ENCODE measurements at places on chromosomes 6 and 20.

DNA sequence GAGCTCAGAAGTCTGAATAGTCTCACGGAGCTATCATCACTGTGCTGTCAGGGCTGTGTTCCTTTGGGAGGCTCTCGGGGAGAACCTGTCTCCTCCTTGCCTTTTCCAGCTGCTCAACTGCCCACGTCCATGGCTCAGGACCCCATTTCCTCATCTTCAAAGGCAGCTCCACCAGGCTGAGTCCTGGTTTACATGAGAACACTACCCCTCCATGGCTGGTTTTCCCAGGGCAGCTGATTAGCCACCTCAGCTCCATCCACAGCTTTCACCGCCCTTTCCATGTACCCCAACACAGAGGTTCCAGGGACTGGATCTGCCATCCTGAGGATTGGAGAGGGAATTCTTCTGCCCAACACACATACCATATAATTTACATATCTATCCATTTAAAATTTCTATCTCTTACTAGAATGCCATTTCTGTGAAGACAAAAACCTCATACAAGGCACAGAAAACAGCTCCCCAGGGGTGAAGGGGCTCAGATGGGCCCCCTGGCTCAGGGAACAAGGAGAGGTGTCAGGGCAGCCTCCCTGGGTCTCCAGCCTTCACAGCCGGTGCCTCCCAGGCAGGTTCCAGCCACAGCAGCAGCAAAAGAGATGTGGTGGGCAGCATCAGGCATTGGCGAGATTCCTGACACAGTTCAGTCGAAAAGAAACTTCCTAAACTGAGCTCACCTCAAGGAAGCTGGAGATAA is 2.2 kb upstream of the RAET1E start:
- no peak for DNase-seq

DNA sequence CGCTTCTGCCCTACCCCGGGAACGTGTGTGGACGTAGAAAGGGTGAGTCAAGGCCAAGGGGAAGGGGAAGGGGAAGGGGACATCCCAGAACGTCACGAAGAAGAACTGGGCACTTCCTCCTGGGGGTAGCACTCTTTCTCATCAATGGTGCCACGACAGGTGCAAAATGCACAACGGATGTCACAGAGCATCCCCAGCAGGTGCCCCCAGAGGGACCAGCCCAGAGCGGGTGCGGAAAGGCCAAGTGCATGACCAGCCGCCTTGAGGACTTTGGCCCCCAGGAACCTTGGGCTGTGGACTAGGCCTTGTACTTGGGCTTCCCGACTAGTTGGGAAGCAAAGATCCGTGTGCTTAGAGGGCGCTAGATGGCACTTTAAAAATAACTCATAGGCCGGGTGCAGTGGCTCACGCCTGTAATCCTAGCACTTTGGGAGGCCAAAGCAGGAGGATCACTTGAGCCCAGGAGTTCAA is 12.1 kb upstream of the SRC start:
- DNase-seq: no peak

DNA sequence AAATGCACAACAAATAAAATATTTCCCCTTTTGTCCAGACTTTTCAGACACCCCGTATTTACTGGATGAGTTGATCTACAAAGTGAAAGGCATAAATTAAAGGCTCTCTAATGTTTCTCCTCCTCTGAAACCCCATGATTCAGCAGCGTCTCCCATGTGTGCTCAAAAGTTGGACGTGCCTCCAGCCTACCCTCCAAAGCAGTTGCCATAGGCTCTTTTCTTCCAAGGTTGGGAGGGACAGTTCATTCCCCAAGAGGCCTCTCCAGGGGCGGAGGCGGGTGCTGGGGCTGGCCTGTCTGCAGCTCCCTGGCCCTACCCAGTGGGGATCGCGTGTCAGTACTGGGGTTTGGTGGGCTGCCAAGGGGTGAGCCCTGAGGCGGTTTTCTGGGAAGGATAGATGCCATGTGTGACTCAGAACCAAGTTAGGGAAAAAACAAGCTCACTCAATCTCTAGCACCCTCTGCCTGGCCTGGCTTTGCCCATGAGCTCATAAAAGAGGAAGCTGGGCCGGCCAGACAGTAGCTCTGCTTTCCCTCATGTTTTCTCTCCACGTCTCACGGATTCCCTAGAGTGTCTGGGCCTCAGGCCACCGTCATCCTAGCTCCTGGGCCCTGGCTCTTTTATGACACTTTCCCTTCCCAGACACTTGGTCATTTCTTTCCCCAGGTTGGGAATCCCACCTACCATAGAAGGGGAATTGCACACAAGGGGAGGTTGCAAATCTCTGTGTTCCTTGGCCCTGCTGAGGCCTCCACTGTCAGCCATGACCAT is 8.0 kb upstream of the IER3 start:
- peak; percentile 99 for DNase-seq

- peak; percentile 40 for DNase-seq
Observed at GRCh38 chr20:2524709-2525506, 11.5 kb upstream of the TMC2 start.

DNA sequence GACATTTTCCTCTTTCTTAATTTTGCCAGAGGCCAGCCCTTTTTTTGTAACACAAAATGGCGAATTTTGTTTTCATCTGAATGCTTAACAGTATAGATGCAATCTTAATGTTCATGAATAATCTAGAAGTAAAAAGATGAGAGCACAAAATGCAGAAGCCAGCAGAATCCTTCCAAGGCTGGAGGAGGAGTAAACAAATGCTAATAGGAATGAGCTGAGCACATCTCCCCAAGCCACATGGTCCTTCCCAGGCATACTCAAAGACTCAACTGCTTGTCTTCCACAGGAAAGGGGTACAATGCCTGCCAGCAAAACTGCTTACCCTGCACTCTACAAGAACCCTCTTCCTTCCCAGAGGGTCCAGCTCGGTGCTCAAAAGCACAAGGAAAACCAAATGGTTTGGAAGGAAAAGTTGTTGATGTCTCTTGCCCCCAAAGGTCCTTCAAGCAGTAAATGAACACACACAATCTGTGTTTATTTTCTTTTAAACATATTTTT is 155.1 kb downstream of the MOXD1 start:
- no peak for DNase-seq

DNA sequence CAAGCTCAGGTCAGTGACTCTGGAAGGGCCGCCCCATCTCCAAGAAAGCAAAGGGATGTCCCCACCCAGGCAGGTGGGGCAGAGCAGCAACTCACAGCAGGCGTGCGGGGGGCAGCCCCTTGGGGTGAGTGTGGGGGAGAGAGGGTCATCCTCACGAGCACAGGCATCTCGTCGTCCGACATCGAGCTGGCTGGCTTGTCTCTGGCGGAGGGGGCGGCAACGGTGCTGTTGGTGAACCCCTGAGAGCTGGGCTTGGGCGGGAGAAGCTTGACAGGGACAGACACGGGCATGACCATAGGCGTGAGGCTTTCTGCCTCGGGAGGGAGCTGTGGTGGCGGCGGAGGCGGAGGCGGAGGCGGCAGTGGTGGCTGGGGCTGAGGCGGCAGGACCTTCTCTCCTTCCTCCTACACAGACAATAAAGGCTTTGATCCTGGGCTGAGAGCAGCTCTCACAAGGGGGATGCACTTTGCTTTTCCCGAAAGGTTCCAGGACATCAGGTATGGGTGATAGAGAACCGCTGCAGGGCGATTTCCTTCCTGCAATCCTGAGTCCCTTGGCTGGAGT is 45.6 kb upstream of the MRPS10 start:
- DNase-seq: no peak

GRCh38 chr20:31972471-31973021 is 4.6 kb downstream of the XKR7 start:
- DNase-seq: no peak

DNA sequence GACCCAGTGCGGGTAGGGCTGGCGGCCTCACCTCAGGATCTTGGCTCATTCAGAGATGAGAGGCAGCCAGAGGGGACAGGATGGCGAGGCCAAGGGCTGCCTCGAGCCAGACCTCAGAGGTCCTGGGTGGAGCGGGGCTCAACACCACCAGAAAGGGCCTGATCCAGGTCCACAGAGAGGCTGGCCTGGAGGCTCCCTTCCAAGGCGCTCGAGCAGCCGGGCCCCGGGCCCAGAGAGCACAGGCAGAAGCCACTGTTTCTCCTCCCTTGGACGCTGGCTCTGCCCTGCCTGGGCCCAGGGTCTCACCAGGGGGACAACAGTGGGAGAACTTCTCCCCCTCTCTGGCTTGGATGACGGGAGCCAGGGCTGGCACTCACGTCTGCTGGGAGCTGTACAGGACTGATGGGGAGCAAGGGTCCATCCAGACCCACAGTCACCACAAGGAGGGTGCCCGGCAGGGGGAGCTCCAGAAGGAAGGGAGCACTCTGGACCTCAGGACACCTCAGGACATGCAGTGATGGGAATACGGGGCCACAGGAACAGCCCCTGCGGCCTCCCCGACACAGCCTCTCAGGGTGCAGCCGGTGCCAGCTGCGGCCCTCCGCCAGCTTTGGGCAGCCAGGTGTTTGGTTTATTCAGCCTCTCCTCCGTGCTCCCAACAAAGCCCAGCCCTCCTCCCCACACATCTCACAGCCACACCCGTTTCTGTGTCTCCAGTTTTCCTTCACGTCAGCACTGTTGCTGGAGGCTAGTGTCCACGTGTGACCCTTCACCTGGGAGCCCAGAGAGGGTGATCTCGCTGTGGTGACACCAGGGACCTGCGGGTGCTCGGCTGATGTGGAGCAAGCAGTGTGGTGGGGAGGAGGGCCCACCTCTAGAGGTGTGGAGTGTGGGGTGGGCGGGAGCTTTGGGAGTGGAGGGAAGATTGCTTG is 8.7 kb downstream of the RPS21 start:
- no peak for DNase-seq

DNA sequence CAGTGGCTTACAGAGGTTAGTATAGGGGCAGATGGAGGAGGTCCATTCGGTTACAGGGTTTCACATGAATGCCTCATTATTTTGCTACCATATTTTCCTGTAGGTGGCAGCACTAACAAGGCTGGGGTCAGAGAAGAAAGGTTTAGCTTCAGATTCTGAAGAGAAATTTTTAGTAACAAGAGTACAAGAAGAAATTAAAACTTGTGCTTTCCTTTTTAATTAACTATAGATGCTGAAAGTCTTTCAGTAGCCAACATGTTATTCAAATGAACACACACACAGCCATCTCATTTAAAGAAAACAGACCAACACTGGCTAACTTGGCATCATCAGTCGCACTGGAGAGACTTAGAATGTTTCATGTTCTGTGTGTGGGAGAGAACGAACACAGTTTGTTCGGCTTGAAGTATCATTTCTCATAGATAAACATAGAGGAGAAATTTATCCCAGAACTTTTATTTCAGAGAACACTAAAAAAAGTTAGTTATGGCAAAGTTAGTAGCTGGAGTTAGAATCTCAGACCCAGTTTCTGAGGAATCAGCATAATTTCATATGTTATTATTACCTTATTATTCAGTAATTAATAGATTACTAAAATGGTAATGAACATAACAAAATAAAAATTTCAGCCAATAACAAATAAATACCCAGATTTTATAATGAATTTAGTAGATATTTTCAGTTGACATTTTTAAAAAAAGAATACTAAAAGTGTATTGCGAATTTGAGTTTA is 314.0 kb upstream of the RSPO3 start:
- no peak for DNase-seq

DNA sequence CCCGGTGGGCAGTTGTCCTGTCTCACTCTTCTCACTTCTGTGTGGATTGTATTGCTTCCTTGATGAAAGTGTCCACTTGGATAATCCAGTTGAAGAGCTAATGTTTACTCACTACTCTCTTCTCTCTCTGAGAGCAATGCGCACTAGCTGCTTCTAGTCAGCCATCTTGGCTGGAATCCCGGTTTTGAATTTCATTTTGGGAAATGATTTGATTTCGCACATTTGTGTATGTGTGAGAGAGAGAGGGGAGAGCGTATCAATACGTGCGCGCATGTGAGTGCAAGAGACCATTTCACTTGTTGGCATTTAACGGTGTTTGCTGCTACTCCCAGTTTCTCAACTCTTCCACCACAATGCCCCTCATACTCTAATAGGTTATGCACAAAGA is 67.8 kb downstream of the KLHL32 start:
- no peak for DNase-seq

GRCh38 chr20:54353292-54353691 is 122.1 kb upstream of the DOK5 start:
- no peak for DNase-seq

DNA sequence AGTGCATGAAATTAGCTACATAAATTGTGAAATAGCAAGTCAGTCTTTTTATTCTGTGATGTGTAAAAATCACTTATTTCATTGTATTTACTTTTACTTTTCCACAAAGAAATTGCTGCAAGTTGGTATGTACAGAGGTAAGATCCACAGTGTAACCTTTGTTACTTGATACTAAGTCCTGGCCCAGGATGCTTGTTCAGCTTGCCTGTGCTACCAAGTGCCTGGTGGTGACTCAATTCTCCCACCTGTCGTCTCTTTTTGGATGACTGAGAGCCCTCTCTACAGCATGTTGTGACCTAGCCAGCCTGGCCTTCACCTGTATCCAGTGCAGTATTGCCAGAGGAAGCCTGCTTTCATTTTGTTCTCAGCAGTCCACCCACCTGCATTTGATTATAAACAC is 54.9 kb downstream of the ANKRD6 start:
- DNase-seq: no peak

- no peak for DNase-seq
Observed at GRCh38 chr20:21312813-21313474, 9.8 kb downstream of the XRN2 start.

- DNase-seq: no peak
Observed at GRCh38 chr20:41125530-41126457, 11.5 kb upstream of the PLCG1 start.

GRCh38 chr6:168711049-168711640 is 270.2 kb downstream of the SMOC2 start:
- DNase-seq: no peak

DNA sequence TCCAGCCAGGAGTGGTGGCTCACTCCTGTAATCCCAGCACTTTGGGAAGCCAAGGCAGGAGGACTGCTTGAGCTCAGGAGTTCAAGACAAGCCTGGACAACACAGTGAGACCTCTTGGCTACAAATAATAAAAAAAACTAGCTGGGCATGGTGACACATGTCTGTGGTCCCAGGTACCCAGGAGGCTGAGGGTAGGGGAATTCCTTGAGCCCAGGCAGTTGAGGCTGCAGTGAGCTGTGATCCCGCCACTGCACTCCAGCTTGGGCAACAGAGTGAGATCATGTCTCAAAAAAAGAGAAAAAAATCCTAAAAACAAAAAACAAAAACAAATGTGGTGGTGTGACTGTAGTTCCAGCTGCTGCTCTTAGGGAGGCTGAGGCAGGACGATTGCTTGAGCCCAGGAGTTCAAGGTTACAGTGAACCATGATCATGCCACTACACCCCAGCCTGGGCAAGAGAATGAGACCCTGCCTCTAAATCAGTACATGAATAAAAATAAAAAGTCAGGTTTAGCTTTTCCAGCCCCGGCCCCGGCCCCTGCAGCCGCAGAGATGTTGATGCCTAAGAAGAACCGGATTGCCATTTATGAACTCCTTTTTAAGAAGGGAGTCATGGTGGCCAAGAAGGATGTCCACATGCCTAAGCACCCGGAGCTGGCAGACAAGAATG is 13.5 kb upstream of the SNRPC start:
- no peak for DNase-seq

- DNase-seq: no peak
Observed at GRCh38 chr6:24922170-24922569, 13.6 kb downstream of the RIPOR2 start.

- no peak for DNase-seq
Observed at GRCh38 chr6:47308198-47308517, 1.5 kb downstream of the TNFRSF21 start.

Data from HS-27A (cell line).